ENCODE measurements at places on chromosomes 5 and 9.

GRCh38 chr5:92909602-92909962 lies 671.4 kb downstream of the NR2F1-AS1 start:
- peak; percentile 24 for DNase-seq

- no peak for DNase-seq
Observed at GRCh38 chr5:28275931-28276330, 1237.5 kb upstream of the CDH9 start.

- no peak for DNase-seq
Observed at GRCh38 chr9:2536511-2536910, 85.1 kb upstream of the VLDLR start.

DNA sequence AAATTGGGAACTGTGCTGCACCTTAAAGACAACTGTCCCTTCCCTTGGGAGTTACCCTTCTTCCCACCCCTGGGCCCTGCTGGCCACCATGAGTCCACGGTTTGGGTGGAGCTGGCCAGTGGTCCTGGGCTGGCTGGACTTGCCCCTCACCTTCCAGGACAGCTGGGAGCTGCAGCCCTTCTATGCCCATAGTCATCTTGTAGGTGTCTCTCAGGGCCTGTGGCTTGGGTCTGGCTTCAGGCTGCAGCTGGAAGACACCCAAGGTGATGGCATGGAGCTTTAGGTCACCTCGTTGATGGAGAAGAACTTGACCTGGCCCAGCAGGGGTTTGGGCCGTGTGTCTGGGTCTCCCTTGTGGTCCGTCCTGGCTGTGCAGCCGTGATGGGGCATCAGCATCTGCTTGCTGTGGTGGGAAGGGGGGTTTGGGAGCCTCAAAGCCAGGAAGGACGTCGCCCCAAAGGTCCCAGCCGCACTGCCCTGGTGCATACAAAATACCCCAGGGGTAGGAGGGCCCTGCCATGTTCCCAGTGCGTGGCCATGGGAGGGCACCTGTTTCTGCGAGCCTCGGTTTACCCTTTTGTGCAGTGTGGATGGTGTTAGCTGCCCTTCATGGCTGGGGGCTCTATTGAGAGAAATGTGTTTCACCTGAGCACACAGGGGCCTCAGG lies 8.9 kb downstream of the WNK2 start:
- DNase-seq = peak; percentile 18

DNA sequence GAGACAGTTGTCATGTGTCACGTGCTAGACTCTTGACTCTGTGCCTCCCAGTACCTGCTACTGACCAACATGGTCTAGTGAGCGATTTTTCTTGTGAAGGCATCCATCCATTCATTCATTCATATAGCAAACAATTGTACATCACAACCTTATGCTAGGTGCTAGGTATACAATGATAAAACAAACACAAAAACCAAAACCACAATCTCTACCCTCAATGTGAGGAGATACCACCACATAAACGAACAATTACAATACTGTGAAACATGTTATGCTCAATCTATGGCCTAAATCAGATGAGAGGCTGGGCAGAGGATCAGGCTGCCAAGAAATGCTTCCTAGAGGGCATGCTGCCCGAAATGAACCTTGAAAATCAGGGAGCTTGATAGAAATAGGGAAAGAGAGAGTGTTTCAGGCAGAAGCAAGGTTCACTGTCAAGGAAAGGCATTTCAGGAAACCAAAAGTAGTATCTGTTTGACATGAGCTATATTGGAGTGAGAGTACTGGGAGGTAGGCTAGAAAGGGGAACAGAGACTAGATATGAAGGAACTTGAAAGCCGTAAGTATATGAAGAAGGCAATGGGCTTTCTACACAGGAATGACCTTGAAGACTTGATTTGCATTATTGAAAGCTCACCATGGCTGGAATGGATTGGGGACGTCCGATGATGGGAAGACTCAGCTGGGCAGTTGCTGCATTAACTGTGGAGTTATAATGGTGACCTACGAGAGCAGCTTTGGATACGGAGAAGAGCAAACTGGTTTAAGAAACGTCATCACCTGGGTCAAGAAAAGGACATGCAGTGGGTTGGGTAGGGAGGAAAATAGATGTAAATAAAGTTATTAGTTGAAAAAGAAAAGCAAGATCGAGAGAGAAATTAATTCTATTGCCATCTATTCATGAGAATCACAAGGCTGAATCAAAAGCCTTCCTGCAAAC lies 90.1 kb downstream of the THBS4 start:
- DNase-seq = no peak

GRCh38 chr5:59062986-59063683 lies 480.3 kb downstream of the RAB3C start:
- no peak for DNase-seq

- DNase-seq = no peak
Observed at GRCh38 chr5:145160679-145161078, 674.5 kb downstream of the PRELID2 start.

DNA sequence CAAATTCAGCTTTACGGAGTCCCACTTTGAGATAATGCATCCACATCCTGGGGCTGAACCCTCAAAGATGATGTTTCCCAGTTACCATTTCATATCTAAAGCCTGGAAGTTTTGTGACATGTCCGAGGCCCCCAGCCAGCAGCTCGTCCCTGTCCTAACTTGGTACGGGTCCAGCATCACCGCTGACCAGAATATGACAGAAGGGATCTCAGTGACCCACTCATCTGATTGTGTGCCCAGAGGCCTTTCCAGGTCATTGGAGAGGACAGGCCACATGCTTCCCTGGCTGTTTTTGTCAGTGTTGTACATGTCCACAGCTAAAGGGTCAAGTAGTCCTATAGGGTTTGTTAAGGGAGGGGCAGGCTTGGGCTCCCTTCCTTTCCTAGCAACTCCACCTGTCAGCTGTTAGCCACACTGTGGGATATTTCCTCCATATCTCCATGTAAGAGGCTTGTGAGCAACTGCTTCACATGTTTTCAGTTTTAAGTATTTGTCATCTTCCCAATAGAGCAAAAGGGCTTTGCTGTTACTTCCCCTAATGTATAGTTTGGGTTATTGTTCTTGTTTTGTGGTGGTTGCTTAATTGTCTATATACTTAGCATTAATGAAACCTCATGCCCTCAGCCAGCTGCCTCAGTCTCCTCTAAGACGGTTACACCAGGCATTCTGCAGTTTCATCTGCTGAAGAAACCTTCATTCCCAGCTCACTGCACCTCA lies 33.4 kb downstream of the SECISBP2 start:
- DNase-seq = no peak

GRCh38 chr9:35675732-35676392 lies 2.1 kb downstream of the CA9 start:
- DNase-seq = no peak

DNA sequence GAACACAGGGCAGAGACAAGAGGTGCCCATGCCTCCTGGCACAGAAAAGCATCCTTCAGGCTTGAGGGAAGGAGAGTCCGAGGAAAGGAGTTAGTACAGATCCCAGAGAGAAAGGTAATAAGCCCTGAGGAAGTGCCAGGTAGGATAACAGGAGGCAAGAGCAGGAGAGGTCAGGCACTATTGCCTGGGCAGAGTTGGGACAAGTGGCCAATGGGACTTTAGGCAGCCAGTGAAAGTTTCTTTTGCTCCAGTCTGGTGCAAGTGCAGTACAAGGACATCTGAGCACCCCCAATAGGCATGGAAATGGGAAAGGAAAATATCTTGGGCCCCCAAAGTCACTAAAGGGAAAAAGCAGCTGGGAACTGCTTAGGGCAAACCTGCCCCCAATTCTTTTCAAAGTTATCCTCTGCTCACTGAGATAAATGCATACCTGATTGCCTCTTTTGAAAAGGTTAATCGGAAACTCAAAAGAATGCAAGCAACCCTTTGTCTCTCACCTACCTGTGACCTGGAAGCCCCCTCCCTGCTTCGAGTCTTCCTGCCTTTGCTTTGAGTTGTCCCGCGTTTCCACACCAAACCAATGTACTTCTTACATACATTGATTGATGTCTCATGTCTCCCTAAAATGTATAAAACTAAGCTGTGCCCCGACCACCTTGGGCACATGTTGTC lies 46.5 kb downstream of the ELOVL7 start:
- DNase-seq = no peak

DNA sequence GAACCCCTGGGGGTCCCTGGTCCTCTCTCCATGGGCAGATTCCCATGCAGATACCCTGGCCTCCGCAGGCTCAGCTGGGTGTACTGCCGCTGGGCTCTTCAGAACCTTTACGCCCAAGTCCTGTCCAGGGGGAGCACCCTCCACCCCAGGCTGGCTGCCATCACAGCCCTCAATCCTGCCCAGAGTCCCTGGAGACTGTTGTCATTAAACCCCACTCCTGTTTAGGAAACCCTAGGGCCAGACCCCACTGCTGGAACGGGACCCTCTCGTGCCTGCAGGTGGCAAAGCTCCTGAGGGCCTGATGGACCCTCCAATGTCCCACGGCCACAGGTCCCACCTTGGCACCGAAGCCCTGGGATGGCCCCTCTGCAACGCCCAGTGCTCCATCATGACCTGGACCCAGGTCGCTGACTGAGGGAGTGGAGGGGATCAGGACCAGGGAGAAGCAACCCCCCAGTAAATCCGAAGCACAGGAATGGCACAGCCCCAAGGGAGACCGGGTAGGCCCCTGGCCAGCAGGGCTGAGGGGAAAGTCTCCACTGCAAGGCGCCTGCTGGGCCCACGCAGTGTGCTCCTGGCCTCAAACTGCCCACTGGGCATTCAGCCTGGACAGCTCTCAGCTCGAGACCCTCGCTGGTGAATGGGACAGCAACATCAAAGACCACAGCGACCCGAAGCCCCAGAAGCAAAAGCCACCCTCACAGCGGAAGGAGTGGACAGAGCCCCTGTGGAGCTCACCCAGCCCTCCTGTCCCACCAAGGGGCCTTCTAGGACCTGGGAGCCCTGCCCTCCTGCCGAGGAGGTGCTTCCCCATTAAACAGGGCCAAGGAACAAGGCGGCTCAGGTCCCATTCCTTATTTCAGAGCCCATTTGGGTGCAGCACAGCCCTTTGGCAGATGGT lies 8.3 kb downstream of the ZDHHC11B start:
- DNase-seq = no peak

DNA sequence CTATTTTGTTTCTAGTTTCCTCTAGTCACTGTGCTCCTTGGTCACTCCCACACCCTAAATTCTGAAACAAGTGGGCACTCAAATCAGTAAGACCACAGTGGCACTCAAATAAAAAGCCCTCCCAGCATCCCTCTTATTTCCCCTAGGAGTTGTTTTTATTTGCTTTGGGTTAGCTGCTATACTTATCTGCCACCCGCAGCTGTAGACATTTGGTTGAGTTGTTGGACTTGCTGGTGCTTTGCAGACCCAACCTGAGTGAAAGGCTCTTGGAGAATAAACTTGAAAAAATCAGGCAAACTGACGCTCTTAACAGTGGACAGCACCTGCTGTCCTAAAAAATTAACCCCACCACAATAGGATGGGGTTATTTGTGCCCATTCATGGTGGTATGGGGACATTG lies 203.0 kb downstream of the SPATA31A6 start:
- no peak for DNase-seq

DNA sequence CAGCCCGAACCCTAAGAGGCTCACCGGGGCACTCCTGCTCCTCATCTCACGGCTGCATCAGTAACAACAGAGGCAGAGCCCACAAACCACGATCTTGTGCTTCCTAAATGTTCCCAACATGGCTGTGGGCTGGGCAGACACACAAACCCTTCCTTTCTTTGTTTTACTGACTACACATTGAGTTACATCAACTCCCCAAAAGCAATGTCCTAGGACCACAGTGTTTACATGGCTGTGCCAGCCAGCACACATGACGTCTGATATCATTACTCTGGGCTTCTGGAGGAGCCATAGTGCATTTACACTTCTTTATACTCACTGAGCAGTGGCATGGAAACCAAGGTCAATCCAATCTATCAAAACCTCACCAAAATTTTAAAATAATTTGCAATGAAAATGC lies 101.4 kb downstream of the LHFPL2 start:
- DNase-seq = no peak

DNA sequence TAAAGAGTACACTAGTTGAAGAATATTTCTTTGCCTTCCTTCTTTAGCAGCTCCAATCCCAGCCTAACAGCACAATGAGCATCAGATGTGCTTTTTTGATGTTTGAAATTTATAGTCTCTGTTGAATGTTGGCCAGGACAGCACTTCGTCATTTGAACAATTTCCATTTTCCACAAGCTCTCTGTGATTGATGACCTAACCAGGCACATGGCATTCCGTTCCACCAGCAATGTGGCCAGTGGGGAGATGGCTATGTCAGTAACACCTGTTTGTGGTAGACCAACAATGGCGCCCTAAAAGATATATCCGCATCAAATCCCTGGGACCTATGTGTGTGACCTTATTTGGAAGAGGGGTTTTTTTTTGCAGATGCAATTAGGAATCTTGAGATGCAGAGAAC lies 66.8 kb downstream of the PALM2AKAP2 start:
- DNase-seq = no peak

GRCh38 chr9:136247947-136248637 lies 2.5 kb upstream of the QSOX2 start:
- DNase-seq = no peak

DNA sequence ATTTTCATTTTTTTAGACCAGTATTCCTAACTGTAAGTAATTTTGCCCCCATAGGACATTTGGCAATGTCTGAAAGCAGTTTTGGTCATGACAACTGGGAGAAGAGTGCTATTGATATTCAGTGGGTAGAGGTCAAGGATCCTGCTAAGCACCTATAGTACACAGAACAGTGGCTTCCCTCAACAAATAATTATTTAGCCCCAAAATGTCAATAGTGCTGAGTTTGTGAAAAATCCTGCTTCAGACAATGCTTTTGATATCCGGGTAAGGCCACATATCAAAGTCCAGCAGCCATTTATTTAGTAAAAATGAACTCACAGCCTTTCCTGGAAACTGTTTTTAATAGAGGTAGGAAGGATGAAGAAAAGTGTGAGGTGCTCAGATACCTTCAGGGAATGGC lies 8.1 kb upstream of the TARS1 start:
- DNase-seq = no peak

- DNase-seq = no peak
Observed at GRCh38 chr9:109481856-109482255, 16.3 kb downstream of the PTPN3 start.

DNA sequence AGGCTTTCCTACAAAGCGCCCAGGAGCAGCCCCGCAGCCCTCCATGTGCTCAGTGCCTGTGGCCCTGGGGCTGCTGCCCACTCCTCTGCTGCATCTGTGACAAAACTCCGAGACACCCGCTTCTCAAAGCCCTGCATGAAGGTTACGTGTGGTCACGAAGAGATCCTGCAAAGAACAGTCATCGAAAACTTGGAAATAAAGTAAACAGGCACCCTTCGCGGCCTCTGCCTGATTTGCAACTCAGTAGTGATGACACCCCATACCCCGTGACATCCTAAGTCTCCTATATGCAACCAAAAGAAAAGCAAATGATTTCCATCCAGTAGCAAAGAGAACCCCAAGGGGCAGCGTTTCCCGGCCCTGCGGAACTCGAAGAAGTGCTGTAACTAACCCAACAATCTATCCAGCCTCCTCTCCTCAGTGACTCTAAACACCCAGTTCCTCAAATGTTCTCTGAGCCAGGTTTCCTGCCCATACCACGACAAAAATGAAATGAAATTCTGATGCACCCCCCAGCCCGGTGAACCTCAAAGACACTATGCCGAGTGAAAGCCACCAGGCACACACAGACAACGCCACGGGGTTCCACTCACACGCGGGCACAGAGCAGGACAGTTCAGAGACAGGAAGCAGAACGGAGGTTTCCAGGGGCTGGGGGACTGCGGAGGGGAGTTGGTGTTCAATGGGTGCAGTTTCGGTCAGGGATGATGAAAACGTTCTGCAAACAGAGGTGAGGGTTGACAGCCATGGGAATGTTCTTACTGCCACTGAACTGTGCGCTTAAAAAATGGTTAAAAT lies 19.0 kb downstream of the NACC2 start:
- DNase-seq = no peak

- no peak for DNase-seq
Observed at GRCh38 chr9:21611891-21612290, 129.8 kb upstream of the IFNE start.

GRCh38 chr9:126516936-126517832 lies 96.5 kb upstream of the LMX1B start:
- DNase-seq = peak; percentile 45

Measured in NCI-H146 (cell line).